ENCODE measurements at places on chromosomes 16 and 17.
A peak's percentile ranks its signal among the peaks of the same experiment; 100 is the strongest.

DNA sequence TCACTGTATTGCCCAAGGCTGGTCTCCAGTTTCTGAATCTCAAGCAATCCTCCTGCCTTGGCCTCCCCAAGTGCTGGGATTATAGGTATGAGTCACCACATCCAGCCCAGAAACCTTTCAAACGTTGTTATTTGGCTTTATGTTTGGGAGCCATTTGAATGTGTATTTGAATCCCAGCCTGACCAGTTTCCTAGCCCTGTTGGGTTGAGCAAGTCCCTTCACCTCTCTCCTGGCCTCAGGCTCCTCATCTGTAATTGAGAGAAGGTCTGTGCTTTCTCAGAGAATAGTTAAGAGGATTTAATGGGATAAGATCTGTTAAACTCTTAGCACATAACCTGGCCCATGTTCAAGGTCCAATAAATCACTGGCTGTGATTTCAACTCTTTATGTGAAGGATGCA lies 385.8 kb upstream of the RBFOX1 start:
- DNase-seq = no peak

DNA sequence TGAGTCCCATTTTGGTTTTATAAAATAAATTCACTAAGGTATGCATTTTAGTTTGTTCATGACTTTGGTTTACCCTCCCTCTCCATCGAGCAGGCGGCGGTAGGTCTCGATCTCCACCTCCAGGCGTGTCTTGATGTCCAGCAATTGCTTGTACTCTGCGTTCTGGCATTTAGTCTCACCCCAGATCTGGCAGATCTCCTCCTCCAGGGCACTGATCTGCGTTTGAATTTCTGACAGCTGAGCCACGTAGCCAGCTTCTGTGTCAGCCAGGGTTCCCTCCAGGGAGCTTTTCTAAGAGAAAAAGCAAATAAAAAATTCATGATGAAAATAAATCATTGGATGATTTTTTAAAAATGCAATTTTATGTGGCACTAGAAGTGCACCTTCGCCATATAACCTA lies 4.2 kb downstream of the KRT24 start:
- DNase-seq = no peak

DNA sequence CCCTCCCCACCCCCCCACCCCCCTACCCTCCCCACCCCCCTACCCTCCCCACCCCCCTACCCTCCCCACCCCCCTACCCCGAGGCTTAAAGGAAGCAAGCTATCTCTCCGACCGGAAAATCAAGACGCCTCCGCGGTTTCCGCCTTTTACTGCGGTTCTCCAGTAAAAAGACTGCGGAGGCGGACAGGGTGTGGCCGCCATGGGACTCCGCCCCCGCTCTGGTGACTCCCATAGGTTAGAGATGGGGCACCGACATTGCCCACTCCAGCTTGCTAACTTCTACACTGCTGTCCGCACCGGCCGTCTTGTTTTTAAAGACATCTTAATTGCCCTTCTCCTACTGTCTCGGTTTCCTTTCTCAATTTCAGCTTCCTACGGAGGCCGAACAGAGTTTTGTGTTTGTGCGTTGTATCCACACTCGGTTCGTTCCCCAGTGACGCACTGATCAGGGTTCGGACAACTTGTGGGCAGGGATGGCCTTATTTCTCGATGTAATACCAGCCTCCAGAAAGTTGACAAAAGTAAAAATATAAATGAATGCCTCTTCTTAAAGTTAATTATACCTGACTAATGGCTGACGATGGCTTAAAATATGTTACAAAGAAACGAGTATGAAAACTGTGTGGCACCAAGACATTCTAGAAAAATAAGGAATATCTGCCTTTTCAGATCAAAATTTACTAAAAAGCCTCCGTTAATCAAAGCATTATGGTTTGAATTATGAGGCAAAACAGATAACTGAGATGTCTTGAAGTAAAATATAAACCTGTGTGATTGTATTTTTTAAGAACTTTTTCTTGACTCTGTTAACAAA lies 1.1 kb upstream of the ZNF200 start:
- no peak for DNase-seq

DNA sequence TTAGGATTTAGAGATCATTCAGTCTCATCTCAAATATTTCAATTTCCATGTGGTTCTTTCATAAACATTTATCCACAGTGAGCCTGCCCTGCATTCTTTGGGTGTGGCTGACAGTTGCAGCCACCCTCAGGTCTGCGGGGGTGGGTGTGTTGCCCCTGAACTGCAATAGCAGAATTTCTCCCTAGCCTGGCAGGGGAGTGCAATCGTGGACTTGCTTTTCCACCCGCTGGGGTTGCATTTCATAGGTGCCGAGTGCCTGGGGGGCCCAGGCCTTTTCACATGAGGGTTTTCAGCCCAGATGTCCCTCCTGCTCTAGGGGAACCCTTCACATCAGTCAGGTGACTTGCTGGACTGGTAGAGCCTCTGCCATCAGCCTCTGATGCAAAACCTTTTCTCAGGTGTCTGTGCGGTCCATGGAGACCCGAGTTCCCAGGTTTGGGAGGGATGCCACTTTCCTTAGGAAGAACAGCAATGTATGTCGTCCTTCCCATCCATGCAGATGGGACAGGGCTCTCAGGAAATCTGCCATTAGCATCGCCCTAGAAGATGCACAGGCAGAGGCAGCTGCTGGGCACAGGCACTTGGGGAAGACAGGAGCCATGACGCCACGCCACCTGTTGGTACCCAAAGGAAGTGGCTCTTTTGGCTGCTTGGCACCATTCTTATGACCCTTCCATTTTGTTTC lies 2.4 kb upstream of the USP36 start:
- DNase-seq = peak; percentile 33

- no peak for DNase-seq
Measured at GRCh38 chr17:49602783-49603182, 27.1 kb downstream of the NXPH3 start.

DNA sequence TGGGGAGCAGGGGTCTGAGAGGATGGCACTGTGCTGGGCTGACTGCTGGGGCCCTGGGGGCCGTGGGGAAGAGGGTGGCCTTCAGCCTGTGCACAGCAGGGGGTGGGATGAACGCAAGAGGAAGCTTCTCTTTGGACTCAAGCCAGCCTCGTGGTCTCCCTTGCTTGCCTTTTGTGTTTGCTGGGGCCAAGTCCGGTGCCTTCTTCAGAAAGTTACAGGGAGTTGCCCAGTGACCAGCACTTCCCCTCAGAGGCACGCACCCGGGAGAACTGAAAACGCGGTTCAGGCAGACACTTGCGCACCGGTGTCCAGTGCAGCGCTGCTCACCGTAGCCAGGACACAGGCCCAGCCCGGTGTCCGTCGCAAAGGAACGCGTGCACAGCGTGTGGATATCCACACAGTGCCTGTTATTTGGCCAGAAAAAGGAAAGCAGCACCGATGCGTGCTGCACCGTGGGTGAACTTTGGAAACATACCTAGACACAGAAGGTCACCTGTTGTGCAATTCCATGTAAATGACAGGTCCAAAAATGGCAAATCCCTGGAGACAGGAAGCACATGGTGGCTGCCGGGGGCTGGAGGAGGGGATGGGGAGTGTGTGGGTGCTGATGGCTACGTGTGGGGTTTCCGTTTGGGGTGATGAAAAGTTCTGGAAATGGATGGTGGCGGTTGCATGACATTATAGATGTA lies 29.4 kb upstream of the NUDT16L1 start:
- no peak for DNase-seq

DNA sequence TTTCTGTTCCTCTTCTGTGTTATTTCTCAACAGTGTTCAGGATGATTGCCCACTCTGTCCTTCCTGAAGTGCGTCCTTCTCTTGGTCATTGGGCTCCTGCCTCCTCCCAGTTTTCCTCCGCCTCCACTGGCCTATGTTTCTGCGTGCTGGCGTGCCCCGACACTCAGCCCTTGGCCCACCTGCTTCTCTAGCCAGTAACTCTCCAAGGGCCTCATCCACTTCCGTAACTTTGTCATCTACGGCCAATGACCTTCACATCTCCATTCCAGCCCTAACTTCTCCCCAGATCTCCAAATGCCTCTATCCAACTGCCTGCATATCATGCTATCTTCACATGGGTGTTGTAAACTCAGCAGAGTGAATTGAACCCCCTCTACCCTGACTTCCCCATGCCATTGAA lies 39.6 kb upstream of the RPL38 start:
- no peak for DNase-seq

DNA sequence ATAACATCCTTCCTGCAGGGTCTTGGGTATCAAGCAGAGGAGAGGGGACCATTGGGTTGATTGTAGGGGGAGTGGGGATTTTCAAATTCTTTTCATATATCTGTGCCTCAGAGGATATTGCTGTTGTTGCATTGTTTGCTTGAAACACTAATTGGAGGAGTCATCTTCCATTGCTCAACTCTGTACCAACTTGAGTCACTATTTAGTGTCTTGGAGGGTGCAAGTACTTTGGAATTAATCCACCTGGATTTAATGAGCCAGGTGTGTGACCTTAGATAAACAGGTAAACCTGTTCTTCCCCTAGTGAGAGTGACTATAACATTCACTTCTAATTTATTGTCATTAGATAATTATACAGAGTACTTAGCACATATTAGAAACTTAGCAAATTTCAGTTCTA lies 151.3 kb upstream of the CNTNAP4 start:
- no peak for DNase-seq

DNA sequence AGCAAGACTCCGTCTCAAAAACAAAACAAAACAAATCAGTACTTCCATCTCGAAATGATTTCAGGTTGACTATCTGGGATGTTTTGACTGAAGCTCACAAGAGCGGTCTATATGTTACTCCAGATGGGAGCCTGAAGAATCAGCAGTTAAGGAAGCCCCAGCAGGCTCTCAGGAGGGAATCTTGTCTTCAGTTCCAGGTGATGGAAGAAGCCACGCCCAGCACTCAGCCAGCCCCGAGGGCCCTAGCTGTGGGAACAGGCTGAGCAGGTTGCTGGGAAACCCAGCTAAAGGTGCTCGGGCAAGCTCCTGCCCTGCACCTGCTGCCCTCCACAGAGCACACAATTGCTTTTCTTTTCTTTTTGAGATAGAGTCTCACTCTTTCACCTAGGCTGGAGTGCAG lies 32.4 kb downstream of the WIPI1 start:
- DNase-seq = peak; percentile 81

DNA sequence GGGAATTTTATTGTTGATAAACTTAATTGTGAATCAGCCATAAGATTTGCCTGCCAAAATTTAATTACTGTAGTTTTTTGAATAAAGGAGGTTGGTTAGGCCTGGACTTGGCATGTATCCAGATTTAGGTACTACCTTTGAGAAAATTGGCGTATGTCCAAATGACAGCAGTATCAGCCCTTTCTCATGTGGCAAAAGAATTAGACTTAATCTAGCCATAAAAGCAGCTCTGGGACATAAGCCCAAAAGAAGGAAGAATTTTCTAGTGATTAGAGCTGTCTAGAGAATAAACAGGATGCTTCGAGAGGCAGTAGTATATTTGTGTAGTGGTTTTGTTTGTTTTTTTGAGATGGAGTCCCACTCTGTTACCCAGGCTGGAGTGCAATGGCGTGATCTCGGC lies 27.7 kb downstream of the PPM1E start:
- peak; percentile 95 for DNase-seq

DNA sequence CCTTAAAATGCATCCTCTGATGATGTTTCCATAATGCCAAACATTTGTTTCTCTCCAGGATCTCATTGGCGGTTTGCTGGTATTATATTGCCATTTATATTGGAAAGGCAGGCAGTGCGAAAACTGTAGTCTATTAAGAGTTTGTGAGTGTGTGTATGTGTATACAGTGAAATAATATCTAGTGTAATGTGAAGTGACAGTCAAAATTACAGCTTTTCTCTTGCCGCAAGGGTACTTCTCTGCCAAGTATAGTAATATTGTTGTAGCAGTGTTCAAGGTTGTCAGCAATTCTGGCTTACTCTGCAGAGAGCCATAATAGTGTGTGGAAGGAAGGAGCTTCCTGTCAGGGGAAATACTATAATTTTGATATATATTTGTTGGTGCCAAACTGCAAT lies 178.6 kb downstream of the WWOX start:
- DNase-seq = no peak

DNA sequence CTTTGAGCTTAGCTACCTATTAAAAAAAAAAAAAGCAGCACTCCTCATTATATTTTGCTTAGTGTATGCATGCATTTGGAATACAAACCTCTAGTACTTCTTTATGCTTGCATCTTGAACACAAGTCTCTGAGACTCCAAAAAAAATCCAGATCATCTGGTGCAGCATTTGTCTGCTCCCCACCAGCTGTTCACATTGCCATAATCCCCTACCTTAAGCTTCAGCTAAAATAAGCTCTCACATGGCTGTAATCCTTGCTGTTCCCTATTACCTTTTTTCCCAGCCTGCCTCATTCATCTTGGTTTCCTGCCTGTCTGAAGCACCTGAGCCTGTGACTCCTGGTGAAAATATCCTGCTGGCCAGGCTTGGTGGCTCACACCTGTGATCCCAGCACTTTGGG lies 7.5 kb upstream of the NFATC2IP start:
- DNase-seq = peak; percentile 23

GRCh38 chr17:61770043-61770442 lies 93.3 kb downstream of the BRIP1 start:
- no peak for DNase-seq

DNA sequence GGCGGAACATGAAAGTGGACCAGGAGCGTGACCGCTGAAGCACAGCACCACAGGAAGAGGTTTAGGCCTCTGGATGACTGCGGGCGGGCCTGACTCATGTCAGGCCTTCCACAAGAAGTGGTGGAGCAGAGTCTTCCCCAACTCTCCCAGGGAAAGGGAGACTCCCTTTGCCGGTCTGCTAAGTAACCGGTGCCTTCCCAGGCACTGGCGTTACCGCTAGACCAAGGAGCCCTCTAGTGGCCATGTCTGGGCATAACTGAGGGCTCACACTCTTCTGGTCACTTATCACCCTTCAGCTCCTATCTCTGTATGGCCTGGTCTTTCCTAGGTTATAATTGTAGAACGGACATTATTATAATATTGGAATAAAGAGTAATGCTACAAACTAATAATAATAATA lies 1931.9 kb downstream of the TP53TG3F start:
- DNase-seq = peak; percentile 37

- DNase-seq = no peak
Measured at GRCh38 chr16:23504076-23504452, 6.2 kb downstream of the GGA2 start.

GRCh38 chr17:64051153-64051552 lies 30.7 kb upstream of the ICAM2 start:
- DNase-seq = no peak

GRCh38 chr17:58960068-58960467 lies 146.6 kb downstream of the TRIM37 start:
- no peak for DNase-seq
